ENCODE measurements at places on chromosomes 2 and 18.

GRCh38 chr2:232042911-232043574 lies 81.5 kb downstream of the DIS3L2 start:
- no peak for DNase-seq

GRCh38 chr2:147232225-147232669 lies 612.6 kb upstream of the ACVR2A start:
- no peak for DNase-seq

- DNase-seq: no peak
Measured at GRCh38 chr2:8125741-8126711, 555.8 kb upstream of the ID2 start.

GRCh38 chr2:67872481-67872880 lies 190.3 kb downstream of the C1D start:
- no peak for DNase-seq

DNA sequence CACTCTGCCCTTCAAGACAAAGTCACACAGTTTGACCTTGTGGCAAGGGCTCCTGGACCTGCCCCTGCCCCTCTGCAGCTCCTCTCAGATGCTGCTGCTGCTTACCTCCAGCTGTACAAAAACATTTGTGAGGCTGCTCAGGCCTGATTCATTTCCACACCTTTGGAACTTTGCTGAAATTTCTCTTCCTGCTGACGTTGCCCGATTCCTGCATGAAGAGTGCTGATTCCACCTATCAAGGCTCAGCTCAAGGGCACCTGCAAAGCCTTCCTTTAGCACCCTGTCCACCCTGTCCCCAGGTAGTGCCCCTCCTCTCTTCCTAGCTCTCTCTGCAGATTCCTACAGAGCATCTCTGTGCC lies 738.3 kb upstream of the HS6ST1 start:
- no peak for DNase-seq

GRCh38 chr2:205187731-205188130 lies 494.6 kb upstream of the NRP2 start:
- no peak for DNase-seq

GRCh38 chr2:67565761-67566160 lies 168.6 kb downstream of the ETAA1 start:
- no peak for DNase-seq

GRCh38 chr2:14494759-14495158 lies 137.8 kb upstream of the LRATD1 start:
- DNase-seq: no peak

DNA sequence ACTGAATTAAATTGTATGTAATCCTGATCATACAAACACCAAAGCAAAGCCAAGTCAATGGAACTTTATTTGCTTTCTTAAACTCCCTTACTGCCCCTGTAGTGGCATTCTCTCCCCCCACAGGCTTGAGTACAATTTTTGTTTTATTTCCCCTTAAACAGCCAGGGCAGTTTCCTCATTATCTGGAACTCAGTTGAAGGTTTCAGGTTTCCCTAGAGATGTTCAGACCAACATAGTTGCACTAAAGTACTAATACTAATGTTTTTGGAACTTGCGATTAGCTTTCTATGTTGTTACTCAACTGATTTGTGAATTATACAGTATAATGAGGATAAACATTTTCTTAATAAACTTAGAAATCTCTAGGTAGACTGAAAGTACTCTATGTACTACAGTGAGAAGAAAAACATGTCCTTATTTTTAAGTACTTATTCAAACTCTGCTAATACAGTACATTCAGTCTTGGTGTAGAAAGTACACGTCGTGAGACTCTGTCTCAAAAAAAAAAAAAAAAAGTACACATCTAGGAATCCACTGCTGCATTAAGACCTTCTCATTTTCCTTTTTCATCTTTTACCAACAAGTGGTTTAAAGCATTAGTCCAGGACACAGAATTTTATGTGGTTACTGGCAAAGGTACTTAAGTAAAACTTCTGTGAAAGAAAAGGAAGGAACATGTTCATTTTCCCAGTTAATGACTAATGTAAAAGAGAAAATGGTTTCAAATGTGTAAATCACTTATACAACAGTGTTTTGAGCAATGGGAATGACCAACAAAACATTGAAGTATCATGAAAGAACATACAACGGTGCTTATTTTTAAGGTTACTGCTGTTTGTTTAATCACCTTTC lies 209.5 kb upstream of the SMAD7 start:
- no peak for DNase-seq

DNA sequence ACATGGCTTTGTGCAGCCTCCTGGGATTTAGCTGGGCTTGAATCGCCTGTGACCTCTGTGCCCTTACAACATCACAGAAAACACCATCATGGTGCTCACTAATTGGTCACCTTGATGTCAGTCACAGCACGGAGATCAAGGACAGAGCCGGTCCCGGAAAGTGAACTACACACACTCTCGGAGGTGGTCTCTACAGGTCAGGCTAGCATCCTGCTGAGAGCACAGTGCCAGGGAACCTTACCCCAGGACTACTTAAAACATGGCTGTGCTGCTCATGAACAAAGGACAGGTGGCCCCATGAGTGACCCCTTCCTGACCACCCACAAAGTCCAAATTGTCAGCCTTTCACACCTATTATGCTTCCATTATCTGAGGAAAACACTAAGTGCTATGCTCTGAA lies 1782.1 kb upstream of the CELF4 start:
- DNase-seq: no peak

DNA sequence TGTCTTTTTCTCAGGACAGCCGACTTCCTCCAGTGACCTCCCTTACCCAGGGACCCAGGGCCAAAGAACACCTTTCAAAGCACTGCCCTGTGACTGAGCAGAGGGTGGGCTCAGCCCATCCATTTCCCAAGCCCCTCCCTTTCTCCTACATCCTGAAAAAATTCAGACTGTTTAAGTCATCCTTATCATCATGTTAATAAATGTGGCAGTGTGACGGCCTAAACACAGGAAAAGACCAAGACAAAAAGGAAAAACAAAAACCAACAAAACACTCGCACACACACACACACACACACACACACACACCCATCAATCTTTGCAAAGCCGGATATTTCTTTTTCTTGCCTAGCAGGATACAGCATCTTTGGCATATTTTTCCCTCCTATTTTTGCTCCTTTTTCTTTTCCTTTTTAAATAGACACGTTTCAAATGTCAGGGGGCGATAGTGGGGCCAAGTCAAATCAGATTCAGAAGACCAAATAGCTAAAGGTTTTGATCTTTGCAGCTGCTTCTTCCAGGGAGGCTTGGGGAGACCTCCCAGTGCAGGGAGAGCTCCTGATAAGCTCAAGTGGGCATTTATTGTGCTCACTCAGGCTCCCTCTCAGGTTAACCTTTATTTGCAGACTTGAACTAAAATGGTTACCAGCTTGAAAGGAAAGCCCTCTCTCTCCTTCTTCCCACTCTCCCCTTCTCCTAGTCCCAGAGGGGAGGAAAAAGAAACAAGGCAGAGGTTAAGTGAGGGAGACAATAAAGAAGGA lies 39.5 kb upstream of the NRP2 start:
- DNase-seq: no peak

DNA sequence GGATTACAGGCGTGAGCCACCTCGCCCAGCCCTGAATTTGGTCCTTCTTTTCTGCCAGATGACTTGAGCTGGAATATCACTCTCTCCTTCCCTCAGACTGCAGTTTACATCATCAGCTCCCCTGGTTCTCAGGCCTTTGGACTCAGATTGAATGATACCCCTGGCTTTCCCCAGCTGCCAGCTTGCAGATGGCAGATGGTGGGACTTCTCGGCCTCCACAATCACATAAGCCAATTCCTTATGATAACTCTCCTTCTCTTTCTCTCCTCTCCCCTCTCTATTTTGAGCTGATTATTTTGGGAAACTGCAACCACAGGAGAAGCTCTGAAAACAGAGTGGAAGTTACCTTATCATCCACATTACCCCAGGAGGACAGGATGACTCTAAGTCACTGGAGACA lies 33.4 kb upstream of the ATP8B1 start:
- no peak for DNase-seq

GRCh38 chr2:8534729-8535468 lies 147.0 kb upstream of the ID2 start:
- DNase-seq: no peak

DNA sequence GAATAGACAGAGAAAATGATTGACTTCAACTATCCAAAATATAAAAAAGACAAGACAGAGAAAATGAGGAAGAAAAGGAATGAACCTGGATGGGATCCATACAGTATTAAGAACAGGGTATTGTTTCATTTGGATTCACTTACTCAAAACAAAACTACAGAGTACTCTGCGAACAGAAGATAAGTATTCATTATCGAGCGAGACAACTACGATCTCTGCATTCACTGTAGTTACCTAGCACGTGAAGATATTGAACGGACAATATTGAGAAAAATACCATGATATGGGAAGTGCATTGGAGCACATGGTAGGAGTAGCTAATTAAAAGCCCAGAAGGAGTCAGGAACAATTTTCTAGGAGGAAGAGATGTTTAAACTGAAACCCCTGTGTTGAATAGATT lies 1.0 kb upstream of the ORC2 start:
- DNase-seq: no peak

- DNase-seq: no peak
Measured at GRCh38 chr2:113200736-113201490, 27.1 kb downstream of the PSD4 start.

GRCh38 chr2:177896587-177896986 lies 176.0 kb downstream of the PDE11A start:
- no peak for DNase-seq

GRCh38 chr2:145524836-145525235 lies 1004.9 kb upstream of the ZEB2 start:
- no peak for DNase-seq

DNA sequence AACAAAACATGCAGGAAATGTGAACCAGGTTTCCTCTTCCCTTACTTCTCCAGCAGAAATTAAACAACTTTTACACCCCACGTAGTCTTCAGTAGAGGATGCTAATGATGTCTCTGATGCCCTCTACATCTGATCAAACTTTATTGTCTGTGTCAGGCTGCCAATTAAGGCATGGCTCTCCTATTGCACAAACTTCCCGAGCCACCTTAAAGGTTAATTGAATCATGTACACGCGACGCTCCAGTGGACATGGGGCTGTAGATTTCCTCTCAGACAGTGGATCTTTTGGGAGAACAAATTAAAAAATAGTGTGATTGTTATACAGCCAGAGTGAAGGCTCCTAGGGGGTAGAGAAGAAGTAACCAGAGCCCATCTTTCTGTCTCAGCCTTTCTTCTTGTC lies 301.6 kb downstream of the SMAD2 start:
- no peak for DNase-seq

All from CD4-positive, alpha-beta T cell treated with Interleukin-12 subunit alpha and Interleukin-12 subunit beta, for 1 hour (primary cell).